ENCODE measurements at places on chromosomes 13 and 19.

- H3K27ac ChIP-seq: peak overlapping the region; percentile 62
- H3K4me3 ChIP-seq: no peak overlapping the region
- H3K4me1 ChIP-seq: peaks cover 87% of the 10 kb centered on the region
These were observed 341.9 kb downstream of the KCNRG start for GRCh38 chr13:50357136-50357535.

GRCh38 chr13:50810998-50811397 is 32.5 kb downstream of the DLEU7 start:
- peaks cover 8% of the 10 kb centered on the region for H3K36me3 ChIP-seq
- H3K4me3 ChIP-seq: no peak overlapping the region
- peaks cover 56% of the 10 kb centered on the region for H3K4me1 ChIP-seq
- H3K27ac ChIP-seq: no peak overlapping the region
- H3K27me3 ChIP-seq: no peaks in the 10 kb centered on the region
- no peak for DNase-seq

DNA sequence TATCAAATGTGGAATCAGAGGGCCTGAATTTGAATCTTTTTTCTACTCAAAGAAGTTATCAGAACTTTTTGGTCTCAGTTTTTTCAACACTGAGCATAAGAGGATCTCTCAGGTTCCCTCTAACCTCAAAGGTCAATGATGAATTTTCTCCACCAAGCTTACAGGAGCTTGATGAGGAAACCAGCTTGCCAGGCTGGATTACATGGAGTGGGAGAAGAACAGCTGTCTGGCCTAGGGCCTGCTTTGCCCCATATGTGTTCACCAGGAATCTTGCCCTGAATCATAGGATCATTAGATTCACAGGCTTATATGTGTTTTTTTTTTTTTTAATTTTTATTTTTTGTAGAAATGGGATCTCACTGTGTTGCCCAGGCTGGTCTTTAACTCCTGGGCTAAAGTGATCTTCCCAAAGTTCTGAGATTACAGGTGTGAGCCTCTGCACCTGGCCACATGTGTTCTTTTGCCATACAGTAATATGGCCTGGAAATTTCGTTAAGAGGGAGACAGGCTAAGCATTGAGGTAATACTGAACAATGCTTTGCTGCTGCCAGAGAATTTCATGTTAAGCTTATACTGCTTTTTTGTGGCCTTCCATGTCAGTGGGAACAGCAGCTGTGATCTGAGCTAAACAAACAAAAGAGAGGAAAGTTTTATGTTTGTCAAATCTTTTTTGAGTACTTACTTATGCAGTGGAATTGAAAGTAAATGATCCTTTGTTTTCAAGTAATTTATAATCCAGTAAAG is 110.6 kb downstream of the DNAJC3 start:
- H3K36me3 ChIP-seq: peaks cover 52% of the 10 kb centered on the region
- H3K4me3 ChIP-seq: no peak overlapping the region

- no peaks in the 10 kb centered on the region for H3K27me3 ChIP-seq
- H3K36me3 ChIP-seq: peaks cover 21% of the 10 kb centered on the region
These were observed 4.5 kb upstream of the EEF1AKMT1 start for GRCh38 chr13:20778311-20778710.

DNA sequence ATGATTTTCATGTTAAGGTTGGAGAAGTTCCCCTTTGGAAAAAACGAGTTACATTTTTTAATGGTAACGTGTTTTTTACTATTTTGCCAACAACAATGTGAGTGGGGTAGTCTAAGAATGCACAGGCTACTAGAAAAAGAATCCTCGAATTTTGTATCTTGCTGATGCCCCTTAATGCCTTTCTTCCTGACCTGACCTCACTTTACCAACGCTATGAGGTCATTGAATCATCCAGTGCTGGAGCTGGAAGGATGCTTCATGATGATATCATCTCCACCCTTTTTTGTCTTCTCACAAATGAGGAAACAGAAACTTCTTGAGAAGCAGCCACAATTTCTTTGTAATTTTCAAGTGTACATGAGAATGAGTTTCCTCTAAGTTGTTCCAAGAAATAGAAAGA is 8.2 kb upstream of the UBL3 start:
- peaks cover 13% of the 10 kb centered on the region for H3K27me3 ChIP-seq
- peaks cover 15% of the 10 kb centered on the region for H3K4me1 ChIP-seq
- no peaks in the 10 kb centered on the region for H3K36me3 ChIP-seq
- no peak overlapping the region for H3K27ac ChIP-seq
- no peak overlapping the region for H3K4me3 ChIP-seq

- no peak overlapping the region for H3K27ac ChIP-seq
- peaks cover 28% of the 10 kb centered on the region for H3K27me3 ChIP-seq
- peaks cover 35% of the 10 kb centered on the region for H3K4me1 ChIP-seq
- no peak overlapping the region for H3K4me3 ChIP-seq
These were observed 185.4 kb downstream of the COL4A1 start for GRCh38 chr13:110121422-110122083.

DNA sequence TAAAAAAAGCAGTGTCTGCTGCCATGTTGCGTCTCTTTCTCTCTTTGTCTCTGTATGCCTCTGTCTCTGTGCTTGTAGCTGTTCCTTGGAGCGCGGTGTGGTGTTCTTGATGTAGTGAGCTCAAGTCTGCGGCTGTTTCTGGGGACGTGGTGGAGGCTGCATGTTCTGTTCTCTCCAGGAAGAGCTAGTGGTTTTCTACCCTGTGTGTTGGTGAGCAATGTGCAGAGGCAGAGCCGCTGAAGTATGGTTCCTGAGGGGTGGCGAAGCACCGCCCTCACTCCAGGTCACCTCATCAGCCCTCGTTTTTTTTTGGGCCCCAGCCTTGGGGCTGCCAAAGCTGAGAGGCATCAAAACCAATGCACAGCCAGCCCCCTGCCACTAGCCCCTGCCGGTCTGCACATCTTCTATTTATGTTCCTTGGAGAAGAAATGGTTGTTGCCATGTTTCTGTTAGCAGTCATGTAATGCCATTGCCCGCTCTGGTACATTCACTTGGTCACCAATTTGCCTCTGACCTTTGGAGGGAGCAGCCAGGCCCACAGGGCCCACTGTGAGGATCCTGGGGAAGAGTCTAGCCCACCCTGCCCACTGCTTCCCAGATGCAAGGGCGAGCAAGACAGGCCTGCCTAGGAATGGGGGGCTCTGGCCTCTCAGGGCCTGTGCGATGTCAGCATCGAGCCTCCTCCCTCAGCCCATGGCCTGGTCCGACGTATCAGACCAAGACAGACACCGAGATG is 7.2 kb downstream of the HNRNPL start:
- H3K27me3 ChIP-seq: peaks cover 7% of the 10 kb centered on the region
- peaks cover 39% of the 10 kb centered on the region for H3K4me1 ChIP-seq
- no peak overlapping the region for H3K4me3 ChIP-seq

DNA sequence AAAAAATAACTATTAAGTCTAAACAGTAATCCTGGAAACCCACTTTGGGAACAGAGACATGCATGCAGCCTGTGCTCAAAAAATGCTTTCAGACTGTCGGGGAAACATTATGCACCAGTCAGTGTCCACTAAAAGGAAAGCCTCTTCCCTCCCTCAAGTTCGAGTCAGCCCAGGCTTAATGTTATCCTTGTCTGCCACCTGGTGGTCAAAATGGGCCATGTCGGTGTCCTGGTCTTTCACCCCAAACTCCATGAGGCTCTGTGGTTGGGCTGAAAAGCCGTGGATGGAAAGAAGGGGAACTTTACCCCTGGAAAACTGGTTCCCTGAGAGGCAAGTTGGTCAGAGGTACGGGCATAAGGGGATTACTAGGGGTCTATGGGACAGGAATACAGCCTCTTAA is 88.4 kb upstream of the ZNF492 start:
- H3K36me3 ChIP-seq: peaks cover 4% of the 10 kb centered on the region
- no peak overlapping the region for H3K27ac ChIP-seq
- no peaks in the 10 kb centered on the region for H3K4me1 ChIP-seq
- H3K4me3 ChIP-seq: no peak overlapping the region
- peak; percentile 8 for DNase-seq
- no peaks in the 10 kb centered on the region for H3K27me3 ChIP-seq

- peaks cover 1% of the 10 kb centered on the region for H3K36me3 ChIP-seq
- H3K27me3 ChIP-seq: peaks cover 11% of the 10 kb centered on the region
- H3K4me1 ChIP-seq: peaks cover 73% of the 10 kb centered on the region
These were observed 32.9 kb downstream of the TSHZ3 start for GRCh38 chr19:31316201-31316951.

GRCh38 chr13:50910485-50910805 is 854 bp downstream of the RNASEH2B start:
- peak overlapping the region; percentile 88 for H3K4me3 ChIP-seq
- H3K27me3 ChIP-seq: no peaks in the 10 kb centered on the region
- no peaks in the 10 kb centered on the region for H3K36me3 ChIP-seq
- H3K27ac ChIP-seq: peak overlapping the region; percentile 70
- peak; percentile 44 for DNase-seq
- peaks cover 56% of the 10 kb centered on the region for H3K4me1 ChIP-seq

GRCh38 chr13:96998051-96998450 is 3.8 kb upstream of the OXGR1 start:
- H3K4me1 ChIP-seq: peaks cover 87% of the 10 kb centered on the region
- H3K27ac ChIP-seq: peak overlapping the region; percentile 1
- peaks cover 1% of the 10 kb centered on the region for H3K36me3 ChIP-seq
- no peak overlapping the region for H3K4me3 ChIP-seq
- DNase-seq: peak; percentile 20
- H3K27me3 ChIP-seq: peaks cover 34% of the 10 kb centered on the region

DNA sequence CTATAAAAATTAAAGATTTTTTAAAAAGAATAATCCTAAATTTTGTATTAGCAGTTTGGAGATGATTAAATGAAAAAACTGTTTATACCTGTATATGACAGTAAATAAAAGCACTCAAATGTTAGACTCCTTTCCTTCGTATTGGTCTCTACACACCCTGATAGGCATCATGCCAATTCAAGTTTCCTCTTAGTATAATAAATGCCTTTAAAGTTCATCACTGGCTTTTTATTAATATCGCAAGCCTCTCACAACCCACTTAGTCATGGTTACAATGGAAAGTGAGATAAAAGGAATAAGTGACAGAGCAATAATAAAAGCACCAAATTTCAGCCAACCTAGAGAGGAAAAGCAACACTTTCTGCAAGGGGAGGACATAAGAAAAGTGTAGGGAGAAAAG is 102.2 kb downstream of the PIBF1 start:
- H3K36me3 ChIP-seq: peaks cover 41% of the 10 kb centered on the region
- no peaks in the 10 kb centered on the region for H3K27me3 ChIP-seq
- H3K4me3 ChIP-seq: no peak overlapping the region

GRCh38 chr19:6021878-6022569 is 44.1 kb upstream of the RANBP3 start:
- DNase-seq: peak; percentile 90
- H3K4me1 ChIP-seq: peaks cover 29% of the 10 kb centered on the region
- no peak overlapping the region for H3K27ac ChIP-seq
- H3K27me3 ChIP-seq: peaks cover 49% of the 10 kb centered on the region
- H3K4me3 ChIP-seq: no peak overlapping the region
- H3K36me3 ChIP-seq: peaks cover 9% of the 10 kb centered on the region

GRCh38 chr13:73141292-73141771 is 82.5 kb downstream of the KLF5 start:
- no peak for DNase-seq
- H3K36me3 ChIP-seq: no peaks in the 10 kb centered on the region
- H3K4me1 ChIP-seq: peaks cover 38% of the 10 kb centered on the region
- peaks cover 3% of the 10 kb centered on the region for H3K27me3 ChIP-seq
- no peak overlapping the region for H3K27ac ChIP-seq

- H3K4me3 ChIP-seq: no peak overlapping the region
- no peak overlapping the region for H3K27ac ChIP-seq
- H3K4me1 ChIP-seq: peaks cover 16% of the 10 kb centered on the region
- no peaks in the 10 kb centered on the region for H3K27me3 ChIP-seq
- no peaks in the 10 kb centered on the region for H3K36me3 ChIP-seq
These were observed 1063.8 kb downstream of the EFNB2 start for GRCh38 chr13:105471673-105472072.

- H3K27me3 ChIP-seq: no peaks in the 10 kb centered on the region
- no peaks in the 10 kb centered on the region for H3K4me1 ChIP-seq
- DNase-seq: peak; percentile 55
- no peak overlapping the region for H3K27ac ChIP-seq
- H3K4me3 ChIP-seq: no peak overlapping the region
These were observed 20.9 kb upstream of the PIK3R2 start for GRCh38 chr19:18131841-18132596.

- peaks cover 58% of the 10 kb centered on the region for H3K27me3 ChIP-seq
- peaks cover 24% of the 10 kb centered on the region for H3K36me3 ChIP-seq
- DNase-seq: peak; percentile 69
- H3K27ac ChIP-seq: no peak within 1 kb of the TSS
- H3K4me3 ChIP-seq: peak within 1 kb of the TSS; percentile 98
These were observed at the start of gene SHISA2 for GRCh38 chr13:26051657-26052311. Gene SHISA2, minus strand, starts transcription at chr13:26052016. Its CDS starts 1,041 bp downstream, at chr13:26050975.

DNA sequence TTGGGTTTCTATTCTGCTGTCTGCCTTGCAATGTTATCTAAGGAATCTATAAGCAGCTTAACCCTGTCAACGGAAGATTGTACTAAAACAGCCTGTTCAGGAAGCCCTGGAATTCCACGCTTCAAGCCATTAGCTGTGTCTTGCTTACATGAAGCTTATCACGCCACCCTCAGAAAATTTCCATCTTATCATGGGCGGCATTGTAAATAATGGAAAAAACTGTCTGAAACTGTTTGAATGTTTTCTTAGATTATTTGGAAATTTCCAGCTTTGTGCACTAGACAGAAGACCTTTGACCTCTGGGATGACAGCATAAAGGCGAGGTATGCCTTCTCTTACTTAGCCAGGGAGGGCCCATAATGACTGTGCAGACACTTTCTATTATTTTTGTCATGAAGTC is 319.7 kb downstream of the KCNRG start:
- H3K27me3 ChIP-seq: peaks cover 7% of the 10 kb centered on the region
- no peak overlapping the region for H3K4me3 ChIP-seq
- peaks cover 24% of the 10 kb centered on the region for H3K4me1 ChIP-seq
- H3K36me3 ChIP-seq: no peaks in the 10 kb centered on the region
- peak overlapping the region; percentile 27 for H3K27ac ChIP-seq
- DNase-seq: no peak

DNA sequence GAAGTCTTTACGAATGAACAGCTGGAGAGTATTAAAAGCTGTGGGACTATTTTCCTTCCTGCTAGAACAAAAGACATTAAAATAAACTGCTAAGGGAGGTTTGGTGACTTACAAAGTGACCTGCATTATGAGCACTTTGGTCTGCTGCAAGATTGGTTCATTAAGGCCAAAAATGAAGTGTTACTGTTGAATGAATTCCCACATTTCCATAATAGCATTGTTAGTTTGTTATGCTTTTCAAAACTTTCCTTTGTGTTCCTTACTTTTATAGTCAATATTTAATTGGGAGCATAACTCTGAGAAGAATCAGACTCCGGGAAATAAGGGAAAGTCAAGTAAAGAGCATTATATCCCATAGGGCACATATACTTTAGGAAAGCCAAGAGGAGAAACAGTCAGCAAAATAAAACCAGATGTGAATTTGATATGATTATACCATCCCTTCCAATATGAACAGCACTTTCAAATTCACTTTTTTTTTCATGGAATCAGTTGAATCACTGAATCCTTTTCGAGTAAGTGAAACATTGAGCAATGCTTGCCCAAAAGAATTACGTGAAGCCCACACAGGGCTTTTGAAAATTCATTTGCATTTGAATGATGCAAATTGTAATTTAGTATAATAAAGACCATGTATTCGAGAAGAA is 112.6 kb downstream of the KCTD12 start:
- peaks cover 11% of the 10 kb centered on the region for H3K4me1 ChIP-seq
- H3K36me3 ChIP-seq: no peaks in the 10 kb centered on the region
- no peak for DNase-seq
- no peak overlapping the region for H3K27ac ChIP-seq
- H3K4me3 ChIP-seq: no peak overlapping the region

GRCh38 chr13:77339408-77339807 is 12.5 kb upstream of the MYCBP2 start:
- no peak overlapping the region for H3K27ac ChIP-seq
- H3K36me3 ChIP-seq: no peaks in the 10 kb centered on the region
- H3K4me3 ChIP-seq: no peak overlapping the region
- peaks cover 9% of the 10 kb centered on the region for H3K4me1 ChIP-seq
- peaks cover 18% of the 10 kb centered on the region for H3K27me3 ChIP-seq

All from nephron progenitor cell (in vitro differentiated cells).